ENCODE measurements at places on chromosomes 13 and 19.

DNA sequence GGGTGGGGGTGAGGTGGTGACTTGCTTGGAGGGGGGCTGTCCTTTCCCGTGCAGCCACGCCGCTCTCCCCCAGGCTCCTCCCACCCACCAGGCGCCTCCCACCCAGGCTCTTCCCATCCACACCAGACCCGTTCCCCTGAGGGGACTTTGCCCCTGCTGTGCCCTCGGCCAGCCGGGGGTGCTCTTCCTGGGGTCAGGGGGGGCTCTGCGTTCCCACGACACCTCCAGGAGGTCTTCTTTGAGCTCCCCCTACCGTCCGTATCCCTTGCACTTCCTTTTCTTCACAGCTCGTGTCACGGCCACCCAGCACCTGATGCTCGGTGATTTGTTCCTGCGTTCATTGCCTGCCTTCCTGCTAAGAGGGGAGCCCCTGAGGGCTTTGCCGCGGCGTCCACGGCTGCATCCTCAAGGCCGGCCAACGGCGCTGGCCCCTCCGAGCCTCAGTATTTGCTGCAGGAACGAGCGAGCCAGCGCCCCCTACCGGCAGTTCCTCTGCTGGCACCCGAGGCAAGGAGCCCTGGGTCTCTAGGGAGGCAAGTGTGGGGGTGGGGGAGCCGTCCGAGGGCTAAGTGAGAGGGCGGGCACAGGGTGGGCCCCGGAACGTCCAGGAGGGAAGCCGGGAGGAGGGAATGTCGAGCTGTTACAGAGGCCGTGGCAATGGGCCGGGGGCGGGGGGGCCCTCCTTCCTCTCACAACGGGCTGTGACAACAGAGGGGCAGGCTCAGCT lies 11.8 kb downstream of the LRRC4B start:
- peak; percentile 47 for DNase-seq

DNA sequence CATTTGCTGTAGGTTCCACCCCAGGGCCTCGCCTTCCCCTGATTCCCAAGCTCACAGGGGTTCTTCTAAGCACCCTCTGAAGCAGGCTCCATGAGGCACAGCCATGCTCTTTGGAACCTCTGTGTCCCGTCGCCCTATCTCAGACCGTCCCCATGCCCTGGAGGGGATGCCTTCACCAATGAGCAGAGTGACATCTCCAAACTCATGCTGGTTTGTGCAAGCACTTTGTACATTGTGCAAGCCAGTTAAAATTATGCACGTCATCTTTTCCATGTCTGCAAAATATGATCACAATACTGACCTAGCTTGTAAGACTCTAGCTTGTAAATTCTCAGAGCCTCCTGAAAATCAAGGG lies 46.5 kb upstream of the RAP2A start:
- no peak for DNase-seq

DNA sequence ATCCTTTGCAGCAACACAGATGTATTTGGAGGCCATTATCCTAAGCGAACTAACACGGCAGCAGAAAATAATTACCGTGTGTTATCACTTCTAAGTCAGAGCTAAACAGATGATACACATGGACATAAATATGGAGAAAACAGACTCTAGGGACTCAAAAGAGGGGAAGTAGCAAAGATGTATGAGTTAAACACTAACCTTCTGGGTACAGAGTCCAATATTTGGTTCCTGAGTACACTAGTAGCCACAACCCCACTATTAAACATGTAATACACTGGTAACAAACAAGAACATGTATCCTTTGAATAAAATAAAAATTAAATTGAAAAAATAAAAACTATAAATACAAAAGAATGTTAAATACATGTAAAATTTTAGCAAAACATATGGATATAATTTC lies 118.0 kb upstream of the SLITRK5 start:
- no peak for DNase-seq

GRCh38 chr19:8113017-8113416 lies 36.4 kb downstream of the FBN3 start:
- DNase-seq, result no peak

GRCh38 chr19:56110515-56111448 lies 10.3 kb downstream of the ZNF787 start:
- no peak for DNase-seq

DNA sequence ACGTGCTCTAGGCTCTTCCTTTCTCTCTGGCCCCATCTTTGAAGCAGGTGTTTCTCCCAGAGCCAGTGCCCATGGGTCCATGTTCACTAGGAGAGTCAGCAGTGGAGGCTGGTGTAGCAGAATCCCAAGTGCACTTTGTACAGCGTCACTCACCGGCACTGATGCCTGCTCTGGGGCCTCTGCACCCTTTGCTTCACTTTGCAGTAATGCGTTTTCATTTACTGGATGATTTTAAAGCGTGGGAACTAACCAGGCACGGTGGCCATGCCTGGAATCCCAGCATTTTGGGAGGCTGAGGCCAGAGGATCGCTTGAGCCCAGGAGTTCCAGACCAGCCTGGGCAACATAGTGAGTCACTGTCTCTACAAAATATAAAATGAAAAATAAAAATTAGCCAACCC lies 30.7 kb downstream of the SLC25A42 start:
- DNase-seq, result no peak

DNA sequence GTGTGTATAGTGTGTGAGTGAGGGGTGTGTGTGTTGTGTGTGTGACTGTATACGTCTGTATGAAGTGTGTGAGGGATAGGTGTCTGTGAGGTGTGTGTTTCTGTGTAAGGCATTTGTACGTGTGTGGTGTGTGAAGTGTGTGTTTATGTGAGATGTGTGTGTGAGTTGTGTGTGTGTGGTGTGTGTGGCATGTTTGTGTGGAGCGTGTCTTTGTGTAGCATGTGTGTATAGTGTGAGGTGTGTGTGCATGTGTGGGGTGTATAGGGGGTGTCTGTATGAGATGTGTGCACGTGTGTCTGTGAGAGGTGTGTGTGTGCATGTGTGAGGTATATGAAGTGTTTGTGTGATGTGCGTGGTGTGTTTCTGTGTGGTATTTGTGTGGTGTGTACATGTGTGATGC lies 13.2 kb upstream of the TNFRSF19 start:
- DNase-seq, result no peak

GRCh38 chr13:40933508-40934204 lies 85.5 kb downstream of the ELF1 start:
- DNase-seq, result no peak

DNA sequence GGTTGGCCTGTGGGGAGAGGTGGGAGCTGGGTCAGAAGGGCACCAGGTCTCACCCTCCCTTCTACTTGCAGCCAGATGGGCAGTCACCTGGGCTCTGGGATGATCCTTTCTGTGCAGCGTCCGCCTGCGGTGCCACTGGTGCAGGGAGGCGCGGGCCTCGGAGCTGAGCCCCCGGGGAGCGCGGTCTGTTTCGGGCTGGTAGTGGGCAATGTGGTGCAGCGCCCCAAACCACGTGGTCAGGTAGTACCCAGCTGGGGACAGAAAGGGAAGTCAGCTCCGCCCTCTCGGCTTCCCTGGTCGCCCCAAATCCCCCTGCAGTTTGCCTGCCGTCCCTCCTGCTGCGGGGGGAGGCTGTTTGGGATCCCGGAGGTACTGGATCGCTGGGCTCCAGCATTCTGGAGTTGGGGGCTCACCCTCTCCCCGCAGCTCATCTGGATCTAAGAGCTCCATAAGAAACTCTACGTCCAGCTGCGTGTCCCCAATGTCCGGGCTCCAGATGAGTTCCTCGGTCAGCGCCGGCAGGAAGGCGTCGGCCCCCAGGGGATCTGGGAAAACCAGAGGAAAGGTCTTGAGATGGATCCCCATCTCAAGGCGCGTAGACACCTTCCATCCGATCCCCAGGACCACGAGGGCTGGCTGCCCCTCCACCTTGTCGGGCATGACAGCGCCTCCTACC lies 8.8 kb downstream of the RINL start:
- DNase-seq, result no peak

DNA sequence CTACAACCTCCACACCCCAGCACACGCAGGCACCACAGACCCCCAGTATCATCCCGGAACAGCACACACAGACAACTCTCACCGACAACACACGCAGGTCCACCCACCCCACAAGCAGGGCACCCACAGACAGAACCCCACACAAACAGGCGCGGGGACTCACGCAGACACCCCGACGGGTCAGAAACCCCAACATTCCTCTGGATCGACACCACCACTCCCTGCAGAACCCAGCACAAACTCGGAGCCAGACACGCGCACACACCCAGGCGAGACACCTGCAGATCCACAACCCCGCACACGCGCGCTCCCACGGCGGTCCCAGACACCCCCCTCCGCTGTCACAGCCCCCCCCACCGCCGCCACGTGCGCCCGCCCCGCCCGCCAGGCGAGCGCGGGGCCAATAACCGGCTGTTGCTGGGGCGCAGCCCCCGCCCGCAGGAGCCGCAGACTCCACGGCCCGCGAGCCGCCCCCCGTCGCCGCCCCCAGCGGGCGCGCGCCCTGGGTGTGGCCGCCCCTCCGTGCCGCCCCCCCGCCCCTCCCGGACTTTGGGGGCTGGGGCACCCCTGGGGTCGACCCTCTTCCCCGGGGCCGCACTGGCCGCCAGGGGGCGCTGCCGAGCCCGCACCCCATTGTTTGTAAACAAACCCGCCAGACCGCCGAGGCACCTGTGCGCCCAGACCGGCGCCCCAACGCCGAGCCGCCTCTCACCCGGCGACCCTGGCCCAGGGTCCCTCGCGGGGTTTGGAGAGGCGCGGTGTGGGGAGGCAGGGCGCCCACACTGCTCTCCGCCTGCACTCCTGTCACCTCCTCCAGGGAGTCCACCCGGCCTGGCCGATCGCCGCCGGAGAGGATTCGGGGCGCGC lies 712 bp downstream of the BBC3 start:
- DNase-seq, result peak; percentile 69
